Activated CD8-positive, alpha-beta memory T cell treated with anti-CD3 and anti-CD28 coated beads, Interleukin-2, amount 10 ng/mL, durations not matched to agents 7 days and 5 days (primary cell): ENCODE measurements at places on chromosomes 3 and 15.

DNA sequence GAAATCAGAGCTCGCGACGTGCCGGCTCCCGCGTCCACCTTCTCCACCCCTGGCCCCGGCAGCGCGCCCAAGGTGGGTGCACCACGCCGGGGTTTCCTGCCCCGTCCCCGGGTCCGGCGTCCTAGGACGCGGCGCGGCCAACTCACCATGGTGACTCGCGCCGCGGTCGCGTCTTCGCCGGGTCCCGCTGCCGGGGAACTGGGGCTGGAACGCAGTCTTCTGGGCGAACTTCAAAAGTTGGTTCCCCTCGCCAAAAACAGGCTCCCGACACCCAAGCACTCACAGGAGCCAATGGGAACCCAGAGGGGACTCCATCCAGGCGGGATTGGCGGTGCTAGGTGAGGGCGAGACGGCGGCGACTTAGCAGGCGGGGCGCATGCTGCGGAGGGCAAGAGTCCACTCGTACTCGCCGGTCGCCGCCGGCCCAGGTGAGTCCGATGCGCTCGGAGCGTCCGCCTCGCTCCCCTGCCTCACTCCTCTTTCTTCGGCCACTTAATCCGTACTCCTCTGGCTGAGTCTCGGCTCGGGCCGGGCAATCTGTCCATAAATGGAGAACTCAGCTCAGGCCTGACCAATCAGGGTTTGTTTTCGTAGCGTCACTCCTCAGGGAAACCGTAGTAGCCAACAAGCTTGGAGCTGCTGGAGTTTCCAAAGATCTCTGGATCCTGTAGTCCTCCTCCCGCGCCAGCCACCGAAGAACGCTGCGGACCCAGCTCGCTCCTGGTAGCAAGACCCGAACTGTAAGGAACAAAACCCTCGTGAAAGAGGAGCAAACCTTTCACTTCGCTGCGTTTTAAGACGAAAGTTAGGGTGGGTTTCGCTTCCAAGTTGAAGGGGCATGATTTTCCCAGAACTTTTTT is at the start of gene MYO1E:
Gene MYO1E (minus strand): TSS at position 520 of the 860 bp plus-strand sequence. CDS start 371 bp downstream, at position 149.
- H3K27me3 ChIP-seq: peaks cover 57% of the 10 kb centered on the region
- peaks cover 8% of the 10 kb centered on the region for H3K36me3 ChIP-seq
- DNase-seq: peak; percentile 65

DNA sequence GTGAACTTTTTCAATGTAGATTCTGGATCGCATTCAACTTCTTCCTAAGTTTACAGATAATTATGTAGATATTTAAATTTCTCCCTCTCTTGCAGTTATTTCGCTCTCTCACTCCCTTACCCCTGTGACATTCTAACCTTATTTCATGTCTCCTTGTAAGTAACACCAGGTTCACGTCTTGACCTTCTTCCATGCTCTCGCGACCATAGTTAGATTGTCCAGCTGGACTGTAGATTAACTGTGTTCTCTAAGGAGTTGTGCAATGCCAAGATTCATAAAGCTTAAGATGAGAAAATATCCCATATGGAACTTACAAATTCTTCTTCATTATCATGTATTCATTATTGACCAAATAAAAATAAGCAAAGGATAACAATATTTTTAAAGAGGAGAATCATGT is 430.5 kb downstream of the GABRG3 start:
- H3K27ac ChIP-seq: no peak overlapping the region
- no peaks in the 10 kb centered on the region for H3K27me3 ChIP-seq
- no peak for DNase-seq
- H3K4me1 ChIP-seq: no peaks in the 10 kb centered on the region
- no peak overlapping the region for H3K4me3 ChIP-seq

- no peak for DNase-seq
- peaks cover 3% of the 10 kb centered on the region for H3K4me1 ChIP-seq
- H3K27me3 ChIP-seq: no peaks in the 10 kb centered on the region
- no peak overlapping the region for H3K4me3 ChIP-seq
Observed at GRCh38 chr3:45534632-45535031, 59.9 kb upstream of the LIMD1 start.

DNA sequence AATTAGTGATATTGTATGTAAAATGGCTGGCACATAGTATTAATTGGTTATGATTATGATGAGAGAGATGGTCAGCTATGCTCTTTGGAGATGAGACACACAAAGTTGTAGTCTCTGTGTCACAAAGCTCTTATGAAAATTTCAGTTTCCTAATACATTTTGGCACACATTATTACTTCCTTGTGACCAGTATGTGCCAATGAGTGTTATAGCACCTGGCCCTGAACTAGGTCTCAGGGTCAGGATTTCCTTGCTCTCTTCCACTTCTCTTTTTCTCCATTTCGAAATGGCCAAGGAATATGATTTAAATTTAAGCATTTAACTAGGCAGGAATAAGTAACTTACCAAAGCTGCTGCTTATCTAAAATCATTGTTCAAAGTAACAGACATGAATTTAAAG is 28.0 kb downstream of the TIPARP start:
- H3K27ac ChIP-seq: no peak overlapping the region
- no peaks in the 10 kb centered on the region for H3K27me3 ChIP-seq
- H3K4me1 ChIP-seq: peaks cover 39% of the 10 kb centered on the region
- DNase-seq: no peak

GRCh38 chr3:18655827-18656226 is 230.7 kb upstream of the SATB1 start:
- no peak overlapping the region for H3K4me3 ChIP-seq
- peaks cover 27% of the 10 kb centered on the region for H3K36me3 ChIP-seq
- H3K27me3 ChIP-seq: no peaks in the 10 kb centered on the region
- no peak for DNase-seq

- DNase-seq: no peak
- H3K36me3 ChIP-seq: no peaks in the 10 kb centered on the region
- no peak overlapping the region for H3K27ac ChIP-seq
- H3K4me3 ChIP-seq: no peak overlapping the region
- H3K4me1 ChIP-seq: no peaks in the 10 kb centered on the region
- peaks cover 3% of the 10 kb centered on the region for H3K27me3 ChIP-seq
Observed at GRCh38 chr3:123324880-123325765, 123.4 kb downstream of the SEC22A start.
